ENCODE measurements at places on chromosomes 5 and 9.

GRCh38 chr9:127099664-127100063 is 22.8 kb downstream of the ANGPTL2 start:
- no peak for DNase-seq

- no peak for DNase-seq
These were observed 390.2 kb downstream of the TLR4 start for GRCh38 chr9:118094387-118094786.

DNA sequence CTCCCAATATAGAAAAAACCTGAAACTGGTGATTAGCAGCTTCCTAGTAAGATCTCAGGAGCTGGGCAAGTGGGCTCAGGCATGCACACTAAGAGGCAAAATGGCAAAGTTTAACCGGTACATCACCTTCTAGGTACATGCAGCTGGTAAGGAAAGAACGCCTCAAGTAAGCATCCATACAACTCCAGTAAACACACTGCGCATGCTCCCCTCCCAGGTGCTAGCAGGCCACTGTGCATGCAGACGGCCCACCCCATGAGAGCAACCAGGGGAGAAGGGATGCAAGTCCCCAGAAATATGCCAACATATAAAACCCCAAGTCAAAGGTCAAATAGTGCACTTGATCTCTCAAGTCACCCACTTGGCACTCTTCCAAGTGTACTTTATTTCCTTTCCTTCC is 228.6 kb upstream of the KIF2A start:
- DNase-seq = no peak

GRCh38 chr5:23631302-23632045 is 124.1 kb downstream of the PRDM9 start:
- DNase-seq = no peak

DNA sequence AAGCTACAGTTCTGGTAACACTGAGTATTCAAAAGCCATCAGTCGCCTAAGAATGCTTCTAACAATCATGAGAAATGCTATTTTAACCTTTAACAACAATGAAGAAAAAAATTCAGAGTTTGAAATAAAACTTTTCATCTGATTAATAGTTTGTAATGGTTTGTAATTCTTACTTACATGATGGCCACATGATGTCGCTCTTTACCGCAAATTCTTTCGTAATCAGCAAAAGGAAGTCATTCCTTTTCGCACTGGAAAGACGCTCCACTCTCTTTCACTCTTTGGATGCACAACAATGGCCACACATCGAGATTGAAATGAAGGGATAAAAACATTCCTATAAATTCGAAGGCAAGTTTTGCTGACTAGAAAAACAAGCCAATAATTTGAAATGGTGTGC is at the start of gene PCDHA7:
TSS of gene PCDHA7 (plus strand) at position 277 of the 400 bp plus-strand sequence. CDS start at position 392, 115 bp downstream.
- no peak for DNase-seq

DNA sequence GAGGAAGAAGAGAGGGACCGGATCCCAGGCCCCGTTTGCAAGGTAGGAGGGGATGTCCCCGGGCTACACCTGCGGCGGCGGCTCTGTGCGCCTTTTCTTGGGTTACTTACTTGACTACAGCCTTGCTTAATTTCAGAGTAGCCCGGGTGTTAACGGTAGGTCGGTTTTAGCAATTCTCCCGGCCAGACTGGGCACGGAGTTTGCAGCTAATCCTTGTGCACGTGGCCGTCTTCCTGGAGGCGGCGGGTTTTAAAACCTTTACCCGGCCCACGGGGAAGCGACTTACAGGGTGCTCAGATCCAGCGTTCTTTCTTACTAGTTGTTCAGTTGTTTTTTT is 313 bp downstream of the BRIX1 start:
- DNase-seq = no peak

DNA sequence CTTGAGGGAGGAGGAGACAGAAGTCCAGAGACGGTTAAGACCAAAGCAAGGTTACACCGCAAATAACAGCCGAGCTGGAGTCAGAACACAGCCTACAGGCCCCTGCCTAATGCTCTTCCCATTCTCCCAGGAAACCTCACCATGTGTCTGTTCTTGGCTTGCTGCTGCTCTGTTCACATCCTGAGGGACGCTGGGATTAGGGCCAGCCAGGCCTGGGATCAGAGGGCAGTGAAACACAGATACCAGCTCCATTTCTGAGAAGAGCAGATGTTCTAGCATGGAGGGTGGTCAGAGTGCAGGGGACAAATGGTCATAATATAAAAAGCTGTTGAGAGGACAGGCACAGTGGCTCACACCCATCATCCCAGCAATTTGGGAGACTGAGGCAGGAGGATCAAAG is 124.8 kb upstream of the LARP1 start:
- DNase-seq = no peak

- no peak for DNase-seq
These were observed 152.8 kb downstream of the YIPF5 start for GRCh38 chr5:144017631-144018030.

DNA sequence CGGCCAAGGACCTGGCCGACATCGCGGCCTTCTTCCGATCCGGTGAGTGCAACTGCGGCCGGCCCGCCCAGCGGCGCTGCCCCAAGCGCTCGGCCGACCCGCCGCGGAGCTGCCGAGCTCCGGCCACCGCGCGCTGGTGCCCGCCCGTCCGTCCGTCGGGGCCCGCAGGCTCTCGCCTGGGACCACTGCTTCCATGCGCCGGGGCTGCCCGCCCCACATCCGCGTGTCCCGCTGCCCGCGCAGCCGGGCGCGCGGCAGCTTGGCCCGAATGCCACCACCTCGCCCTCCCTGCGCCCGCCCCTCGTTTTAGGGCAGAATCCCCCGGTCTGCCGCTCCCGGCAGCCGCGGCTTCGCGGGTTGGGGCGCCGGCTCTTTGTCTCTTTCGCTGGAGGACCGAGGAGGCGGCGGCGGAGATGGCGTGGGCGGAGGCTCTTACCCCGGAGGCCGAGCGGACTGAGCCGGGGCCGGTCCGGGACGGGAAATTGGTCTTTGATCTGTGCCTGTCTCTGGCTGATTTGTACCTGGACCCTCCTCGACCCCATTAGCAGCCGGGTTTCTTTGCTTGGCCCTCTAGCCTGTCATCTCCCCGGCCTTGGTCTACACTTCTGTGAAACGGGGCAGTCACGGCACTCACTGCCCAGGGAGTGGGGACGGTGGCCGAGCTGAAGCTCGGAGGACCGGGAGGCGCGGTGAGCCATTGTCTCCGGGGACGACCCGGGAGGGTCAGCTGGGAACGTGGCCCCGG is 871 bp downstream of the TRIO start:
- no peak for DNase-seq

DNA sequence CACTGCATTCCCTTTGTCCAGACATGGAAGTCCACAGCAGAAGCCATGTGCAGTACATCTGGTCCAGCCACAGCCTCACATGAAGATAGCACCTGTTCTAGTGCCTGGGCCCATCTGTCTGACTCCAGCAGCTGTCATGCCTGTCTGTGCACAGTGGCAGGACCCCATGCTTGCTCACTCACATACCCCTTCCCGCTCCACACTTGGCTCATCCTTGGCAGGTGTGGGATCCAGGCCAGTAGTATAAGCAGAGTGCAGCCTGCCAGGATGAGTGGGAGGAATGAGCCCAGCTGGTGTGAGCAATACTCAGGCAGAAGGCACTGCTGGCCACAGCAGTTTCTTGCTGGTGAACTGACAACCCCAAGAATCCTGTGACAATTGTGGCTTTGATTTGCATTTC is 168.0 kb downstream of the PRDM9 start:
- no peak for DNase-seq

GRCh38 chr5:152634586-152634985 is 229.5 kb upstream of the NMUR2 start:
- DNase-seq = no peak

DNA sequence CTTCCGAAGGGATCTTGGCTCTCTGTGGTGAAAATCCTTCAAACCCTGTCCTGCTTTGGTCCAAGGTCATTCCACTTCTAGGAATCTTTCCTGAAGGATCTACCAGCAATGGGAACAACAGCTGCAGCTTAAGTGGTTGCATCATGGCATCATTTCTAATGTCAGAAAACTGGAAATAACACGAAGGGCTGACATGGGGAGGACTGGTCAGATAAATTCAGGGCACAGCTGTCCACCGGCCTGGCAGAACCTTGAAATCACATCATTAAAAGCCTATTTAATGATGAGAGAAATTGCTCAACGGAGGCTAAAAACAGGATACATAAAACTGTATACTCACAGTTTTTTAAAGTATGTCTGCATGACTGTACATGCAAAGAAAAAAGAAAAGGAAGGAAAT is 28.3 kb downstream of the OLFML2A start:
- no peak for DNase-seq

DNA sequence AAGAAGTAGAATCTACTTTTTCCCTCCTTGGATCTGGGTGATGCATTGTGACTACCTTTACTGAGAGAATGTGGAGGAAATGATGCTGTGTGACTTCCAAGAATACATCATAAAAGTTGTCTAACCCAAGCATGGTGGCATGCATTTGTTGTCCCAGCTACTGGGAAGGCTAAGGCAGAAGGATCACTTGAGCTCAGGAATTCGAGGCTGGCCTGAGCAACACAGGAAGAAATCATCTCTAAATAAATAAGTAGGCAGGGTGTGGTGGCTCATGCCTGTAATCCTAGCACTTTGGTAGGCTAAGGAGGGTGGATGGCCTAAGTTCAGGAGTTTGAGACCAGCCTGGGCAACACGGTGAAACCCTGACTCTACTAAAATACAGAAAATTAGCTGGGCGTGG is 143.2 kb upstream of the VLDLR start:
- DNase-seq = no peak

DNA sequence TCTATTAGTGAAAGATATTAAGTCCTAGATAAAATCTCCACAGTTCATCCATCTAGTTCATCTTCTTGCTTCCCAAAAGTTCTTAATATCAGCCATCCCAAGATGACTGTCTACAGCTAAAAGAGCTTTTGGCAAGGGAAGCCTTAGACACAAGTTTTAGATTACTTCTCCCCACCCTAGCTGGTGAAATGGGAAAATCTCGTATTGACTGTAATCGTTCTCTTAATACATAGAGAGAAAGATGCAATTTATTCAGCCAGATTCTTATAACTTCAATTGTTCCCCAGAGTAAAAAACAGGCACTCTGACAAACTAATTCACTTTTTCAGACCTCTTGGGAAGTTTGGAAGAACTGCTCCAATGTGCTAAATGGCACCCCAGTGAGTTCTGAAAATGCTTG is 1439.6 kb upstream of the C9orf72 start:
- no peak for DNase-seq

DNA sequence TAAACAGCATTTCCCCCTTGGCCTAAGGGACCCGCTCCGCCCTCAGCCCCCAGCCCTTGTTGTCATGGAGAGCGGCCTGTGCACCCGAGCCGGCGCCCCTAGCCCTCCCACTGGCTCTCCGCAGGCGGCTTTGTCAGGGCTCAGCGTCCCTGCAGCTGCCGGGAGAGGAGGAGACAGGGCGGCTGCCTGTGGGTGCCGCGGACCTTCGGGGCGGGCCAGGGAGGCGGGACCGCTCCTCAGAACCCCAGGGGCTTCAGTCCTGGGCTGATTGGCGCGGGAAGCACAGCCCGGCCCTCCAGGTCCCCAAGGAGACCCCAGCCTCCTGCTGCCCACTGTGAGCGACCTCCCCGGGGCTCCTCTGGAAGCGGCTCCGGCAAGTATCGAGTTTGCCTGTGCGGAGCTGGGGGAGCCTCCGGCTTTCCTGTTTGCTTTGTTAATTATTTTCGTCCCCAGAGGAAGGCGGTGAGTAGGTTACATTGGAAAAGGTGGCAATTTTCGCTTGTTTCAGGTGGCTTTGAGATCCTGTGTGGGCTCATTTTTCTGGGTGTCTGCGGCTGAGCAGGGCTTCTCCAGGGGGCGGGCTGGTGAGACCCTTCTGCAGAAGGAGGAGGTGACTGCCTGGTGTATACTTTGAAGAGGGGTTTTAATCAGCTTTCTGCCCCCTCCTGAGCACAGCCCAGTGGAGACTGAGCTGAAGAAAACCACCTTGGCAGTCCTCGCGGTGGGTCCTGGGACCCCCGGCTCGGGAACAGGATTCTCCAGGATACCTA is at the start of gene FGD3:
TSS of gene FGD3 (plus strand) at position 256 of the 770 bp plus-strand sequence. CDS start 28,734 bp downstream, outside the sequence.
- DNase-seq = no peak

DNA sequence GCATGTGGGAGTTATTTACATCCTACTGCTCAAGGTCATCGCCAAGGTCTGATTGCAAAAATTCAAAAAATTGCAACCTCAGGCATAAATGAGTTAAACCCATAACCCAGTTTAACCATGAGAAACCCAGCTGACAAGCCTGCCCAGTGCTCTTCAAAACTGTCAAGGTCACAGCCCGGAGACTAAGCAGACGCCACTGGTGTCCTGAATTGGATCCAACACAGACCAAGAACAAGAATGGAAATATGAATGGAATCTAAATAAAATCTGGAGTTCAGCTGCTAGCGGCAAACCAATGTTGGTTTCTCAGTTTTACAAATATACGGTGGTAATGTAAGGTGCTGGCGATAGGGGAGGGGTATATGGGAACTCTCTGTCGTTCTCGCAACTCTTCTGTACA is 201.5 kb upstream of the MVB12B start:
- DNase-seq = no peak

GRCh38 chr9:133782157-133783130 is 44.3 kb upstream of the SARDH start:
- DNase-seq = no peak

GRCh38 chr5:137496919-137497318 is 2.2 kb downstream of the SPOCK1 start:
- no peak for DNase-seq
